ENCODE measurements at places on chromosomes 6 and 20.

- DNase-seq = no peak
Measured at GRCh38 chr6:157627195-157627966, 195.7 kb upstream of the SNX9 start.

DNA sequence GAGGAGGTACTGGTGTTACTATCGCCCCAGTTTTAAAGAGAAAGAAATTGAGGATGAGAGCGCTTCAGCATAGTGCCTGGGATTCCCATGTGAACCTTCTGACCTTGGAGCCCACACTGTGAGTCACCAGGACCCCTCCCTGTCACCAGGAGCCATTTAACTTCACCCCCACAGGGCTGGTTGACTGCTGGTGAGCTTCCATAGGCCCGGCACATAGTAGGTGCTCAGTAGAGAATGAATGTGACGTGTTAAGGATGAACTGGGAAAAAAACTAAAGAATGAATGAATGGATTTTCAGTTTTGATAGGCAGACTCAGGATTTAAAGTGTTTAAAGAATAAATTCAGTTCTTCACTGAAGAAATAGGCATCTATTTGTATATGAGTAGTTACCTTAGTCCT lies 53.3 kb upstream of the KIF25 start:
- no peak for DNase-seq

GRCh38 chr6:423055-423798 lies 31.7 kb downstream of the IRF4 start:
- no peak for DNase-seq

GRCh38 chr6:160510199-160510598 lies 153.9 kb downstream of the LPA start:
- DNase-seq = no peak

DNA sequence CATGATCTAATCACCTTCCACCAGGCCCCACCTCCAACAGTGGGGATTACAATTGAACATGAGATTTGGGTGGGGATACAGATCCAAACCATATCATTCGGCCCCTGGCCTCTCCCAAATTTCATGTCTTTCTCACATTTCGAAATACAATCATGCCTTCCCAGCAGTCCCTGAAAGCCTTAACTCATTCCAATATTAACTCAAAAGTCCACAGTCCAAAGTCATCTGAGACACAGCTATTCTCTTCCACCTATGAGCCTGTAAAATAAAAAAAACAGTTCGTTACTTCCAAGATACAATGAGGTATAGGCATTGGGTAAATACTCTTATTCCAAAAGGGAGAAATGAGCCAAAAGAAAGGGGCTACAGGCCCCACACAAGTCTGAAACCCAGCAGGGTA lies 222.6 kb downstream of the SOD2 start:
- DNase-seq = no peak

DNA sequence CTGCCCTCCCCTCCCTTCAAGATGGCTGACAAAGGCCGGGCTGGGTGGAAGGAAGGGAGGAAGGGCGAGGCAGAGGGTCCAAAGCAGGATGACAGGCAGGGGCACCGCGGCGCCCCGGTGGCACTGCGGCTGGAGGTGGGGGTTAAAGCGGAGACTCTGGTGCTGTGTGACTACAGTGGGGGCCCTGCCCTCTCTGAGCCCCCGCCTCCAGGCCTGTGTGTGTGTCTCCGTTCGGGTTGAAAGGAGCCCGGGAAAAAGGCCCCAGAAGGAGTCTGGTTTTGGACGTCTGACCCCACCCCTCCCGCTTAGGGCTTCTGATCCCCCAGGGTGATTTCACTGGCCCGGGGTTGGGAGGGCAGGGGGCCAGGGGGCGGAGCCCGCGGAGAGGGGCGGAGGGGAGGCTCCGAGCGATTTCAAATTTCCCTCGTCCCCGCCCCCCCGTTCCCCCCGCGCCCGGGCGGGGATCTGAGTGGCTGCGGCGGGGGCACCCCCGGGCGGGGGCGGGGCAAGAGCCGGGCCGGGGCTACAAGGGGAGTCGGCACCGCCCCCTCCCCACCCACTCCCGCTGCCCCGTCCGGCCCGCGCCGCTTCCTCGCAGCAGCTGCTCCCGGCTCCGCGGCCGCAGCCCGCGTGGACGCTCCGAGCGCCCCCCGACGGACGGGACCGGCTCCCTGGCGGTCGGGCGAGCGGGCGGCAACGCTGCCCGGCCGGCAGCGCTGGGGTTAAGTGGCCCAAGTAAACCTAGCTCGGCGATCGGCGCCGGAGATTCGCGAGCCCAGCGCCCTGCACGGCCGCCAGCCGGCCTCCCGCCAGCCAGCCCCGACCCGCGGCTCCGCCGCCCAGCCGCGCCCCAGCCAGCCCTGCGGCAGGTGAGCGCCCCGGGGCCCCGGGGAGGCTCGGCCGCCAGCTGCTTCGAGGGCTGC lies at the start of gene DNMT3B:
Gene DNMT3B, plus strand, starts transcription at position 555 of the 923 bp plus-strand sequence. CDS start 17,939 bp downstream, outside the sequence.
- DNase-seq = peak; percentile 72

- no peak for DNase-seq
Measured at GRCh38 chr6:166417285-166417691, 34.5 kb upstream of the MPC1 start.

- no peak for DNase-seq
Measured at GRCh38 chr6:111858347-111858746, 14.9 kb downstream of the FYN start.

DNA sequence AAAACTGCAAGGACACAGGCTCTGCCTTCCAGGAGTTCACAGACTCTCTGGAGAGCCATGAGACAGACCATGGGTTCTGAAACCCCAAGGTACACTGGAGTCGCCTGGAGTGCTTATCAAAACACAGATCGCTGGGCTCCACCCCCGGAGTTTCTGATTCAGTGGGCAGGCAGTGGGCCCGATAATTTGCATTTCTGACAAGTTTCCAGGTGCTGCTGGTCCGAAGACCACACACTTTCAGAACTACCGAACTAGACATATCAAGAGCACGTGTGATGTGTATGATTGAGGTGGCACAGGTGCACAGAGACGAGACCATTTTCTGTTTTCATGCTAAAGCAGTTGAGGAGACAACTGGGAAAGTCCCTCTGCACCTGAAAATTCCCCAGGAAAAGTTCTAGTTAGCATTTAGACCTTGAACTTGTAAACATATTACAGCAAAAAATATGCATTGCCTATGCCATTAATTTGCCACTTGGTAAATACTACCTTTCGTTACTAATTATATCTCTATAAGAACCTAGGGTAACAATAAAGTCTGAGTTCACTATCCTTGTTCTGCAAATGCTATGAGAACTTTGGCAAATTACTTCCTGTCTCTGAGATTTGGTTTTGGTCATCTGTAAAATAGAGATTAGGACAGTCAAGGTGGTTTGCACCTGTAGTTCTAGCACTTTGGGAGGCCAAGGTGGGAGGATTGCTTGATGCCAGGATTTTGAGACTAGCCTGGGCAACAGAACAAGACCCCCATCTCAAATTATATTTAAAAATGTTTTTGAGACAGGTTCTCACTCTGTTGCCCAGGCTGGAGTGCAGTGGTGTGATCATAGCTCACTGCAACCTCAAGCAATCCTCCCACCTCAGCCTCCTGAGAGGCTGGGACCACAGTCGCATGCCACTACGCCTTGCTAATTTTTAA lies 14.3 kb upstream of the PIM1 start:
- DNase-seq = no peak

DNA sequence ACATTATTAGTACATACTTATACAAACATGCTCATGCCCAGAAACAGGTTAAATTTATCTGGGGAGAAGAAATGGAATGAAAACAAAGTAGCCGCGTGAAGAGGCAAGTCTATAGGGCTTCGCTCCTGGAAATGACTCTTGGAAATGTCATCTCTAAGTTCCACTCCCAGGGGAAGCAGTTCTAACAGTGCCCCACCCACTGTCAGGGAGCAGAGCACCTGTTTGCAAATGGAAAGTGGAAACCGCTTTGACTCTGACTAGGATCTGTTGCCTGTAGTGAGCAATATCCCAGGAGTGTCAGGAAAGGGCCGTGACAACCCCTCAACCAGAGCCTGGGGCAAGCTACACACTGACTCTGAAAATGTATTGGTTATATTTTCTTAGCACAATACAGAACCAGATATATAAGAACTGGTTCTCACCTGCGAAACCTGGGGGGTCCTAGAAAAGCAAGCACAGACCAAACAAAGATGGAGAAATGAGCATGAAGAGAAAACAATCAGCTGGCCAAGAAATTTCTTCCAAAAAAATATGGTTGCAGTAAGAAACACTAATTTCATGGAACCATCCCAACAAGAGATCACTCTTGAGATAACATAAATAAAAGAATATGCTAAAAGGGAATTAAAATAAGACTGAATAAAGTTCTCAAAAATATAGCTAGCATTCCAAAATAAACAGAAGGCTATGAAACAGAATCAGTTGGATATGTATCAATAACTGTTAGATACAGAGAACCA lies 47.5 kb upstream of the CRISP1 start:
- no peak for DNase-seq

GRCh38 chr6:129812145-129812777 lies 48.9 kb downstream of the TMEM244 start:
- DNase-seq = no peak

DNA sequence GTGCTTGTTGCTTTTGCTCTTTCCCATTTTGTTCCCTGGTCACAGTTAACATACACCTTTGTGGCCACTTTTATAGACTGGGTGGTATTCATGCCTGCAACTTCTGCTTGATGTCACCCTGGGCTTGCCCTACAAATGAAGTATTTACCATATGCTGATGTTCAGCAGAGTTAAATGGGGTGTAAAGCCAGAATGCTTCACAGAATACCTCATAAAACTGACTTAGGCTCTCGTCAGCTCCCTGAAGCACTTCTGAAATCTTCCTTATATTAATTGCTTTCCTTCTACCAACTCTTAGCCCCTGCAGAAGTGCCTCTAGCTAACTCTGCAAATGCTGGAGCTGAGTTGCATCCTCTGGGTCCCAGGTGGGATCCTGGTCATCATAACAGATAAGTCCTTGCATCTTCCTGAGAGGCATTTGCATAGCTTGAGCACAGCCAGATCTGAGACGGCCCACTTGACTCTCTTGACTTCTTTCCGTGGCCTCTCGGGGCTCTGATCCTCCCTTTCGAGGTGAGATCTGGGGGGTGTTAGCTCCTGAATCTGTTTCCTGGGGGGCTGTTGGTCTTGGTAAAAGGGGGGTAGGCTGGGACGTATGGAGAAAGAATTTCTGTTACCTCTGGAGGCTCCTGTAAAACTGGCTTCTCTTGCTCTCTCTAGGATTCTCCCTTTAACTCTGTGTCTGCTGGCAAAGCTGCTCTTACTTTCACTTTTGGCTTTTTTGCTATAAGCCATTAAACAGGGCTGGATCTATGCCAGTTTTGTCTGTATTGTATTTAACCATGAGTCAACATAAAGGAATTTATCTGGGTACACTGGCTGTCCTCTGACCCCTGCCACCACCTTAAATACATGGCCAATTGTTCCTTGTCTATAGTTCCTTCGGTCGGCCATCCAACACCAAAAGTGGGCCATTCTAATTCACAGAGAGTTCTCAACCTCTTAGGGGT lies 223.0 kb upstream of the SYNCRIP start:
- DNase-seq = no peak

DNA sequence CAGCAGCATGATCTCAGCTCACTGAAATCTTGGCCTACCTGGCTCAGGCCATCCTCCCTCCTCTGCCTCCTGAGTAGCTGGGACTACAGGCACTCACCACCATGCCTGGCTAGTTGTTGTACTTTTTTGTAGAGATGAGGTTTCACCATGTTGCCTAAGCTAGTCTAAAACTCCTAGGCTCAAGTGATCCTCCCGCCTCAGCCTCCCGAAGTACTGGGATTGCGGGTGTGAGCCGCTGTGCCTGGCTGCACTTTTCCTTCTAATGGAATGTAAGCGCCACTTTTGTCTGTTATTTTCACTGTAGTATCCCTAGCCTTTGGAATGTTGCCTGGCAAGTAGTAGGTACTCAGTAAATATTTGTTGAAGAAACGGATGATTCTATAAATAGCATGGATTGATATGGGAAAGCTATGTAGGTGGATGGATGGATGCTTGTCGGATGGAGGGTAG lies 10.4 kb upstream of the TRIB3 start:
- no peak for DNase-seq

DNA sequence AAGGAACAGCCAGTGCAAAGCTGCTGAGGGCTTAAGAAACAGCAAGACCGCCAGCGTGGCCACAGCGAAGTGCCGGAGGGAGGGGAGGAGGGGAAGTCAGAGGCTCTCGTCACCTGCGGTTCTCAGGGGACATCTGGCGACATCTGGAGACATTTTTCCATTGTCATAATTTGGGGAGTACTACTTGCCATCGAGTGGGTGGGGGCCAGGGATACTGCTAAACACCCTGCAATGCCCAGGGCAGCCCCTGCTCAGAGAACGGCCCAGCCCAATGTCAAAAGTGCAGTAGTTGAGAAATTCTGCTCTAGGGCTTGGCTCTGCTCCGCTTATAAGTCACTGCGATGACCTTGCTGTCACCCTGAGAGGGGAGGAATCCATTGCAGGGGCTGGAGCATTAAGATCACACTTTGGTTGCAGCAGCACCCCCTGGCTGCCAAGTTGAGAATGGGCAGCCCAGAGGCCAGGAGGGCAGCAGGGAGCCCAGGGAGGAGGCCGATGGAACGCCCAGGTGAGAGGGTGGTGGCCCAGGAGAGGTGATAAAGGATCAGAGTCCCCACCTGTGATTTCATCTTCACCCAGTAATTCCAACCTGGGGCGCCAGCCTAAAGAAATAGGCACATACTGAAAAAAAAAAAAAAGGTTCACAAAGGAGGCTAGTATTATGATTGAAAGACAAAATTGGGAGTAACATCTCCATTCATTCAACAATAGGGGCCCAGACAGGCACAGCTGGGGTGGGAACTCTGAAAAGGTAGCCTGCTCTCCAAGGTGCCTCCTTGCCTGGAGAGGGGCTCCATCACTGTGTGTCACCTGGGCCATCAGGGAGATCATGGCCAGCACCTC lies 218.2 kb downstream of the BMP7 start:
- DNase-seq = no peak

- no peak for DNase-seq
Measured at GRCh38 chr6:11069760-11070159, 23.9 kb upstream of the SMIM13 start.

GRCh38 chr6:21846541-21847451 lies 253.2 kb downstream of the SOX4 start:
- DNase-seq = no peak

DNA sequence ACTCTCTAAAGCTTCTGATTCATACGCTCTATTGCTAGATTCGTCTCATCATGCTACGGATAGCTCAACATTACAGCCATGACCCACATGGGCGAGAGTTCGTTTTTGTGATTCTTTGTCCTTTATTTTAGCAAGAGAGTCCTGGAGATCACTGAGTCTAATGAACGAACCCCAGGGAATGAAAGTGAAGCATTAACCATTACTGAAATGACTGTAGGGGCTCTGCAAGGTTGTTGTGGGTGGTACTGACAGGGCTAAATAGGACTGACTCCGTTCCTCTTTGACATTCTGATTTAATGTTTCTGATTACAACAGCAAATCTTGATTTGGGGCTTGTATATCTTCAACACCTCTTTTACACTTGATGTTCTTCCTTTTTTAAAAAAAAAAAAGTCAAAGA lies 13.7 kb upstream of the RTF2 start:
- no peak for DNase-seq

GRCh38 chr20:49091104-49091503 lies 45.0 kb downstream of the CSE1L start:
- no peak for DNase-seq

- no peak for DNase-seq
Measured at GRCh38 chr6:151136141-151136755, 103.5 kb upstream of the AKAP12 start.
